Endothelial cell of umbilical vein (primary cell): ENCODE measurements at places on chromosomes 1 and 21. TPM values are rescaled to one million over a fixed set of nuclear protein-coding genes. Genes with fewer than 3 reads are reported as not detected.

The TAS1R1 gene
- not detected in 2 replicates for polyA plus RNA-seq

- peak; percentile 64 for DNase-seq
Measured at GRCh38 chr1:168945870-168946269, 160.6 kb upstream of the ATP1B1 start.

The CXADR gene
- polyA plus RNA-seq, result 2.2 and 3.2 TPM in 2 replicates

- no peak for DNase-seq
Measured at GRCh38 chr21:35136106-35136505, 87.0 kb upstream of the RUNX1 start.

DNA sequence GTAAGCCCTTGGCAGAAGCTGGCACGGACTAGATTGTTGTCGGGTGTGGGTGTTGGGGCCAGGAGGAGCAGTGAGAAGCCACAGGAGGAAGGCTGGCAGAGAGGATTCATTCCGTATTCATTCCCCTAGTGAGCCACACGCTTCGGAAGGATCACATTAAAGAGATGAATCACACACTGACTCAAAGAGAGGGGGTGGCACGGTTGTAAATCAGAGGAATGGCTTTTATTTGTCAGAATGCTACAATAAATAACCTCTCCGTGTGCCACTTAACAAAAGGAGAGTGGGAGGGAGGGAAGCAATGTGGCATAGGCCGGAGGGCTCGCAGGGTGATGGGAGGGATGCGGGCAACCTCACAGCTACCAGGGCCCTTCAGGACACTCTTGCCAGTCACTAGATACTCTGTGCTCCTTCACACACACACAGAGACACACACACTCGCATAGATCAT, 135.5 kb downstream of the HIVEP3 start:
- DNase-seq, result peak; percentile 71

The MXRA8 gene
- 1.9 and 2.2 TPM in 2 replicates for polyA plus RNA-seq

GRCh38 chr1:197268012-197268411, at the start of gene CRB1:
TSS of gene CRB1 (plus strand) at chr1:197268252. CDS start at chr1:197268413, 161 bp downstream.
- DNase-seq, result no peak

- DNase-seq, result no peak
Measured at GRCh38 chr1:53311702-53312305, 16.1 kb downstream of the LRP8 start.

GRCh38 chr1:100921110-100921706, 25.3 kb downstream of the SLC30A7 start:
- peak; percentile 81 for DNase-seq

The LCK gene
- 0.06 and 0.08 TPM in 2 replicates for polyA plus RNA-seq

The CATSPERE gene
- polyA plus RNA-seq, result 0.41 and 0.61 TPM in 2 replicates

DNA sequence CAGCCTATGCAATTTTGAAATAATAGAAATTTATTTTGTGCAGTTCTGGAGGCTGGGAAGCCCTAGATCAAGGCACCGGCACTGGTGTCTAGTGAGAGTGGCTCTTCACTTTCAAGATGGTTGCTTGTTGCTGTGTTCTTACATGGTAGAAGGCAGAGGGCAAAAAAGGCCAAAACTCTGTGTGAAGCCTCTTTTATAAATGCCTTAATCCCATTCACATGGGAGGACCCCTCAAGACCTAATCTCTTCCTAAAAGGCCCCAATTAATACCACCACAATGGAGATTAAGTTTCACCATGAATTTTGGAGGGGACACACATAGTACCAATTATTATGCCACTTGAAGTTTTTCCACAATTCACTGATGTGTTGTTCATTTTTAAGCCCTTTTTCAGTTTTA, 21.0 kb downstream of the PRKAB2 start:
- no peak for DNase-seq

GRCh38 chr1:221897321-221897721, 155.4 kb upstream of the DUSP10 start:
- no peak for DNase-seq

- DNase-seq, result no peak
Measured at GRCh38 chr21:42532466-42533181, 19.0 kb downstream of the SLC37A1 start.

- DNase-seq, result no peak
Measured at GRCh38 chr21:26120828-26121227, 49.7 kb downstream of the APP start.

- no peak for DNase-seq
Measured at GRCh38 chr1:163084330-163084729, 15.2 kb downstream of the RGS4 start.

- DNase-seq, result no peak
Measured at GRCh38 chr1:181061487-181061886, 27.0 kb upstream of the IER5 start.

DNA sequence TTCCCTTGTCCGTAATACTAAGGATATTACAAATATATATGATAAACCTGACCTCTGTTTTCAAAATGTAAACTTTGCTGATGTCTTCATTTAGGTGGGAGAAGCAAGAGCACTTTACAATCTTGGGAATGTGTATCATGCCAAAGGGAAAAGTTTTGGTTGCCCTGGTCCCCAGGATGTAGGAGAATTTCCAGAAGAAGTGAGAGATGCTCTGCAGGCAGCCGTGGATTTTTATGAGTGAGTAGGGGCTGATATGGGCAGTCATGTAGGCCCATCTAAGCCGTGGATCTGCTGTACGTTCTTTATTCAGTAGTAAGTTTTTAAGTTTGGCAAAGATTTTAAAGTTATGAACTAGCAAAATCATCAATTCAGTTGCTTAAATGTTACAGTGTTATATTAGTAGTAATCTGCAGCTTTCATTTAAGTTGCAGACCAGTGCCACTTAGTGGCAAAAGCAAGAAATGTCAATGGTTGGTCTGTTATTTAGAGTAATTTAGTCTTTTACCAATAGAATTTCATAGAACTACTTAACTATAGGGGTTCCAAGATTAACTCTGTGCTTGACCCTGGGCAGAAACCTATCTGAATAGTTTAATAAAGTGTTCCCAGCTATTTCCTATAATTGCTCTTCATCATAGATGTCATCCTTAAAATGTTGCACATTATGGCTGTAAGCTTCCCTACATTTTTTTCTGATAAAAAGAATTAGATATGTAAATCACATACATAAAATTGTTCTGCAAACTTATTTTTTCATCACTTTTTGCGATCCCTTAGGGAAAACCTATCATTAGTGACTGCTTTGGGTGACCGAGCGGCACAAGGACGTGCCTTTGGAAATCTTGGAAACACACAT, 21.3 kb downstream of the GPSM2 start:
- peak; percentile 66 for DNase-seq

The CDC7 gene
- 2.3 and 3.9 TPM in 2 replicates for polyA plus RNA-seq

DNA sequence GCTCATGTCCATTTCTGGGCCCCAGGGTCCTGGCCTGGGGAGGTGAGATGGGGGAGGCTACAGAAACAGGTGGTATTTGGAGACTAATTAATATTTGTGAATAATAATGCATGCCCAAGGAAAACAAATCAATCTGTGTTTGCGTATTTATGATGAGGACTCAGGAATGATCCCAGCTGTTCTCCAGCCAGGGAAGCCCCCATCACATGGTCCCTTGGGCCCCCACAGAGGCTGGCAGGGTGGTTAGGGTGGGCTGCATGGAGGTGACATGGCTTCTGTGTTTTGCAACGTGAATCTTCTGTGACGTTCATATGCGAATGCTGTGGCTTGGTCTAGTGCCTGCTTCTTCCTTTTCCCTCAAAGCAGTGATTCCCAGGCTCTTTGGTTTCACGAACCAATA, 10.5 kb downstream of the PTPRF start:
- DNase-seq, result no peak

The VCAM1 gene
- polyA plus RNA-seq, result 1.7 and 1.8 TPM in 2 replicates

The SRM gene
- 81.3 and 84.0 TPM in 2 replicates for polyA plus RNA-seq

- no peak for DNase-seq
Measured at GRCh38 chr1:45040297-45040696, 28.2 kb downstream of the UROD start.

- DNase-seq, result no peak
Measured at GRCh38 chr1:150564051-150564991, 15.1 kb downstream of the MCL1 start.

DNA sequence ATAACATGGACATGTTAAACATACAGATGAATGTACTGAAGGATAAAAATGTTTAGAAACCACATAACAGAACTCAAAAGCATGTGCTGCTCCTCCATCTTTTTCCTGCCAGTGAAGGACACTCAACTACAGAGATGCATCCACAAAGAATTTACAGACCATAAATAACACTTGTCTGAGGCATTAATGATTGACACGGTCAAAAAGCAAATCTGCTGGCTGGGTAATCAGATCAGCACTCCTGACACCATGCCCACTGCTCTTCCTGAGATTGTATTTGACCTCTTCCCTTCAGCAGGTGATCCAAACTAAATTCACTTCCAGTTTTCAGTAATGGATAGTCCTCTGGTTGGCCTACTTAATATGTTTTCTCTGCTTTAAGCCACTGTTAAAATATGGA, 6.6 kb downstream of the CREG1 start:
- DNase-seq, result no peak

DNA sequence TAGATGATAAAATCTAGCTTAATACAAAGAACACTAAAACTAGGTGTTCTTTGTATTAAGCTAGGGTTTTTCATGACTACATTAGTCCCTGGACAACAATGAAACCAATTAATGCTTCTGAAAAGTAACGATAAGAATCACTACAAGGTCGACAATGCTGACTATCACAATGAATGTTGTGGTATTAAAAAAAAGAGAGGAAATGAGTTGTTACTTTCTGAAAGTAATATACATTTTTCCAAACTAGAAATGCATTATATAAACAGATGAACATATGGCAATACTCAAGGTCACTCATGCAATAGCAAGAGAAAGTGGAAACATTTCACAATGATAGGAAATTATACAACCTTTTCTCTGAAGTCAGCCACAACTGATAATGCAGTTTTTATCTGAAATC, 19.0 kb downstream of the DPH5 start:
- DNase-seq, result peak; percentile 80

- DNase-seq, result no peak
Measured at GRCh38 chr1:40352126-40352525, 21.4 kb upstream of the SMAP2 start.

GRCh38 chr1:111602974-111603373, 16.6 kb upstream of the RAP1A start:
- DNase-seq, result no peak

The SNX7 gene
- 11.9 and 22.4 TPM in 2 replicates for polyA plus RNA-seq

- DNase-seq, result peak; percentile 81
Measured at GRCh38 chr1:171438441-171438840, 46.9 kb upstream of the PRRC2C start.

The EPHA8 gene
- polyA plus RNA-seq, result not detected in 2 replicates

DNA sequence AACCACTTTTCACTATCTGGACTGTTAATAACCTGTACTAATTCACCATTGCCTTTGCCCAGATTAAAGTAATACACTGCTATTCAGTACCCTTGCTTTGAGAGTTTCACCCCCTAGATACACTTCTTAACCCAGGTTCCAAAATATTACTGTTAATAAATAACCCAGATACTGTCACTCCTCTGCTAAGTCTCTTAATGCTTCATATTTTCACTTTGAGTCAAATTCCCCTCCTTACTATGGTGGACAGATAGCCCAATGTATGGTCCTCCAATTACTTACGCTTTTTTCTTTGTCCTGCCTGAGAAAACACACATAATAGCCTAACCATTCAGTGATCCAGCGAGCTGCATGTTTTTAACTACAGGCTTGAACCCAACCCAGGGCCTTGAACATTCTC, 152.5 kb downstream of the NEGR1 start:
- no peak for DNase-seq

- DNase-seq, result no peak
Measured at GRCh38 chr21:42161956-42162681, 56.8 kb upstream of the ABCG1 start.
